ENCODE measurements at places on chromosomes 6 and 20.

DNA sequence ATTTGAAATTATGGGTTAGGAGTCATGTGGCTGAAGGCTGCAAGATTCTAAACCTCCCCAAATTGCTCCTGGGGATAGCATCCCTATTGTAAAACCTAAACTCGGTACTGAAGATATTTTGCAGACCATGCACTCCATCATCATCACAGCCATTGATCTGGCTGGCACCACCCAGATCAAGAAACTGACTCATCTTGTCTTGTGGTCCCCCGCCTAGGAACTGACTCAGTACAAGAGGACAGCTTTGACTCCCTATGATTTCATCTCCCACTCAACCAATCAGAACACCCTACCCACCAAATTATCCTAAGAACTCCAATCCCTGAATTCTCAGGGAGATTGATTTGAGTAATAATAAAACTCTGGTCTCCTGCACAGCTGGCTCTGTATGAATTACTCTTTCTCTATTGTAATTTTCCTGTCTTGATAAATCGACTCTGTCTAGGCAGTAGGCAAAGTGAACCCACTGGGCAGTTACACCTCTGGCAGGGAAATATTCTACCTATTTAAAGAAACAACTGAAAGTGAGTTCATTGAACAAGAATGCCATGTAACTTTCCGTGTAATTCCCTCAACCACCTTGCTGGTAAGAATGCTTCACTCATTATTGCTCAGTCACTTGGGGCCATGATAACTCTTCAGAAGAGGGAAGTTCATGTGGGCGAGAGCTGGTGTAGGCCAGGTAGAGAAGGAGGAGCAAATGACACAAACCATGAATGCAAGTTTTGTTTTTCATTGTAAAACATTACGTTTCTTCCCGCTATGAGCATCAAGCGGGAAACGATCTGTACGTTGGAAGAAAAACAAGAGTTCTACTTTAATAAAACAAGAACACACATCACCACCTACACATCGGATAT lies 602.9 kb upstream of the ARID1B start:
- no peak for DNase-seq

- no peak for DNase-seq
Observed at GRCh38 chr6:170025341-170025911, 265.5 kb downstream of the DLL1 start.

- no peak for DNase-seq
Observed at GRCh38 chr20:47708953-47709833, 76.1 kb downstream of the SULF2 start.

- DNase-seq = no peak
Observed at GRCh38 chr20:3088031-3088430, 3.5 kb upstream of the AVP start.

GRCh38 chr6:43781941-43782704 lies 12.1 kb downstream of the VEGFA start:
- no peak for DNase-seq

- no peak for DNase-seq
Observed at GRCh38 chr6:2921520-2922115, 18.5 kb upstream of the SERPINB9 start.

DNA sequence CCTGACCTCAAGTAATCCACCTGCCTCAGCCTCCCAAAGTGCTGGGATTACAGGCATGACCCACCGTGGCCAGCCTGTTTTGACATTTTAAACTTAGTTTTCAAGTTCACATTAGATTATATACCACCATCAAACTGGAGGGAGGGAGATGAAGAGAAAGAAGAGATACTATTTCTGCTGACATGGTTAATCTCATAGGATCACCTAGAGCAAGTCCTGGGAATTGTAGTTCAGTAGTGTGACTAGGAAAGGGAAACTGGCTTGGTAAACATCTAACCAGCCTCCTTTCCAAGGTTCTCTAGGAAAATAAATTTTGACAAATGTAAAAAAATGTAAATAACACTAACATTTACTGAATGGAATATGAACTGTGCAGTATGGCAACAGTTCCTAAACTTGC lies 120.5 kb upstream of the ASCC3 start:
- no peak for DNase-seq

- no peak for DNase-seq
Observed at GRCh38 chr6:454148-454991, 62.8 kb downstream of the IRF4 start.

DNA sequence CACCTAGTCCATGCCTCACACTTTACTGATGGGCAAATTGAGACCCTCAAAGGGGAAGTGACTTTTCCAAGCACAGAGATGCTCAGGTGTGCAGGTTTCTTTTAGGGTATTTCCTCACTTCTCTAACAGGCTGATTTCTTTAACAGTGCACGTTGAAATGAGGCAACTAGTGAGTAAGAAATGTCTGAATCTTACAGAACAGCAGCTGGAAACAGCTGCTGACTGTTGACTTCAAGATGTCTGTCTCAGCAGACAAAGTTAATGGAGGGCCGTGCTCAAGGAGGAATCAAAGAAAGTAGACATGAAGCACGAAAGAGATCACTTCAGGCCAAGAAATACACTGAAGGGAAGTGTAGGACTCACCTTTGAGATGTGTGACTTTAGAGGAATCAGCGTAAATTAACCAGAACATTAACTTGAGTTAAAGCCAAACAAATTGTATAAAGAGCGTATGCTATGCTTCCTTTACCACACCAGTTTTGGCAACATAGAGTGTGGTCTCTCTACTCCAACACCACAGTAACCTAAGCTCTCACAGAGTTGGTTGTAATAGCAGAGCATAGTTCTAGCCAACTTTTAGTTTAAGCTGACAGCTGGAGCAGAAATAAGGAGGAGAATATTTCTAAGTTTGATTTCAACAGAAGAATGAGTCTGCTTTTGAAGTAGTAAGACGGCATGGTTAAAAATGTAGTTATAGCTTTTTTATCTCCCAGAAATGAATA lies 60.9 kb downstream of the SAMD3 start:
- DNase-seq = no peak

GRCh38 chr6:21608601-21609000 lies 15.1 kb downstream of the SOX4 start:
- DNase-seq = no peak

DNA sequence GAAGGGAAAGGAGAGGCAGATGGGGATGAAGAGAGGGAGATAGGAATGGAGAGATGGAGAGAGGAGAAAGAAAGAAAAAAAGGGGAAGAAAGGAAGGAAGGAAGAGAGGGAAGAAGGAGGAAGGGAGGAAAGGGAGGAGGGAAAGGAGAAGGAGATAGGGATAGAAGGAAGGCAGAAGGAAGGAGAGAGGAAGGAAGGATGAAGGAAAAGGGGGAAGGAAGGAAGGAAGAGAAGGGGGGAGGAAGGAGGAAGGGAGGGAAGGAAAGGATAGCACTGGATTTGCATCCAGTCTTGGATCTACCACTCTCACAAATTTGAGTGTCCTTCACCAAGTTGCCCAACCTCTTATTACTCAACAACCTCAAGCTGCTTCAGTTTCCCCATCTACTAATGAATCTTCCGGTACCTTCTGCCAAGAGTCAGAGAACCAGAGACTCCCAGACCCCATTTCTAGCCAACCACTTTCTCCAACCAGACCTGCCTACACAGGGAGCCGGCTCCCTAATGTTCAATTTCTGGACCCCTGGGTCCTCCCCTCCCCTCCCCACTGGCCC lies 79.7 kb upstream of the FOXP4 start:
- no peak for DNase-seq

DNA sequence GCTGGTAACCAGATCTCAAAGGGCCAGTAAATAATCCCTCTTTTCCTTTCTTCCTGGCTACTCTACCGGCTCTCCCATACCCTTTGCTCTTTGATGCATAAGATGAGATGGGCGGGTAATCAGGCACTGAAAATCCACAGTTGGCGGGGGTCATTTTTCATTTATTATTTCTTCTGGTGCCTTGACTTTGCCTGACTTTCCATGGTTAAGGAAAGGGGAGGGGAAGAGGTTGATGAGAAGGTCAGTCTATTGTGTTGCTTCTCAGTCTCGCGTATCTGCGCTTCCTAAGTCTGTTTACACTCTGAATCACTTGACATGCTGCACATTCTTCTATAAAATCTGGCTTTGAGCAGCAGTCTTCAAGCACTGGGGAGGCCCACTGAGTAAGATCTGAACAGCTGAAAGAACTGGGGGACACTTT lies 121.1 kb upstream of the HDGFL1 start:
- no peak for DNase-seq

DNA sequence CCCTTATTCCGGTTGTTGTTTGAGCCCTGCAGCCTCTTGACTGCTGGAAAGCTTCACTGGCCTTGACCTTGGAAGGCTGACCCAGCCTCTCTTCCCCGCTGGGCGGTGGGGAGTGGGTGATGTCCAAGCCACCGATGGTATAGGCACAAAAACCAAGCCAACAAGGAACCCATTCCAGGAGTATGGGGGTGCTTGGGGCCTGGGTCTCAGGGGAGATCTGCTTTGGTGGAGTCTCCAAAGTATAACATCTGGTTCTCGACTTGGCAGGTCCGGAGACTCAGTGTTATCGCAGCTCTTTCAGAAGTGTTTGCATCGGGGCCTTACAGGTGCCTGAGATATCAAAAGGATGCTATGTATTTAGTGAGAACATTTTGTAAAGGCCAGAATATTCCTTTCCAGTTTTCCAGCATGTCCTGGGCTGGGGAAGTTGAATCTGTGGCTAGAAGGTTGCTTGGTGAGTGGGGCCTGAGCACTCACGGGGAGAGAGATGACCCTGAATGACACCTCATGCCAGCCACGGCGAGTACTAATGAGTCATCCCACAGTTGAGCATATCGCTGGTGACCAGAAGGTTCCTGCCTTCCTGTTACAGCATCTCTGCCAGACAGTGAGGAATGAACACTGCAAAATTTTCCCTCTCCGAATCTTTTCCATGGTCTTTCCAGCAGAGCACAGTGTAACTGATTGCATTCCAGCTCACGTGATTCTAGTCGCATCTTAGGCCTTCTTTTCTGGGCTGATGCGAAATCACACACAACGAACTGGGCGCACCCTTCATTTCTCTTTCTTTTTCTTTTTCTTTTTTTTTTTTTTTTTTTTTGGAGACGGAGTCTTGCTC lies 133.9 kb downstream of the ZDHHC14 start:
- no peak for DNase-seq

DNA sequence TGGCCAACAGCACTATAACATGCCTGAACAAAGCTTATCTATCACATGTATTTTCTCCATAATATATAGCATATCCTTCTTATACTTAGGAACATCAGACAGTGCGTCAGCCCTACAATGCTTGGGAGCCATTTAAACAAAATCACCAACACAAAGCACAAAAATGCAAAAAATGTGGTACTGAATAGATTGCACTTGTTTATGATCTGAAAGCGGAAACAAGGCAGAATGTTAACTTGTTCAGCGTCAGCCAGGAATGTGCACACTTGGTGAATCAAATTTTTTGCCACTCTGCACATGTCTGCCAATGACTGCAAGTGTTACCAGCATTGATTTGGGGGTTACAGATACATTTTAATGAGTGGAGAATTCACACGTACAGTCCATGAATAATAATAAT lies 14.8 kb downstream of the SLC35A1 start:
- no peak for DNase-seq

DNA sequence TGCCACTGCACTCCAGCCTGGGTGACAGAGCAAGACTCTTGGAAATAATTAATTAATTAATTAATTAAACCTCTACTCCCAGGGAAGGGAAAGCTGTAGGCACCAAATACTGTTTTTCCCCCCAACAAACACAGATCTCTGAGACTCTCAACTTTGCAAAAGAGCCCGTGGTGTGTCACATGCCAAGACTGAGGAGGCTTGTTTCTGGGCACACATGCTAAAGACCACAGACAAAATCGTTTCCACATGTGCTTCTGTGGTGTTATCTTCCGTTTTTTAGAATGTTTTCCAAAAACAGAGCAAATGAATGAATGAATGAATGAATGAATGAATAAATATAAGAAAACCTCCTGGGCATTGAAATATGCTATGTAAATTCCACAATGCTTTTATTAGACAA lies 55.6 kb upstream of the ATXN1 start:
- DNase-seq = no peak

- no peak for DNase-seq
Observed at GRCh38 chr20:35405775-35406174, 6.0 kb downstream of the UQCC1 start.

DNA sequence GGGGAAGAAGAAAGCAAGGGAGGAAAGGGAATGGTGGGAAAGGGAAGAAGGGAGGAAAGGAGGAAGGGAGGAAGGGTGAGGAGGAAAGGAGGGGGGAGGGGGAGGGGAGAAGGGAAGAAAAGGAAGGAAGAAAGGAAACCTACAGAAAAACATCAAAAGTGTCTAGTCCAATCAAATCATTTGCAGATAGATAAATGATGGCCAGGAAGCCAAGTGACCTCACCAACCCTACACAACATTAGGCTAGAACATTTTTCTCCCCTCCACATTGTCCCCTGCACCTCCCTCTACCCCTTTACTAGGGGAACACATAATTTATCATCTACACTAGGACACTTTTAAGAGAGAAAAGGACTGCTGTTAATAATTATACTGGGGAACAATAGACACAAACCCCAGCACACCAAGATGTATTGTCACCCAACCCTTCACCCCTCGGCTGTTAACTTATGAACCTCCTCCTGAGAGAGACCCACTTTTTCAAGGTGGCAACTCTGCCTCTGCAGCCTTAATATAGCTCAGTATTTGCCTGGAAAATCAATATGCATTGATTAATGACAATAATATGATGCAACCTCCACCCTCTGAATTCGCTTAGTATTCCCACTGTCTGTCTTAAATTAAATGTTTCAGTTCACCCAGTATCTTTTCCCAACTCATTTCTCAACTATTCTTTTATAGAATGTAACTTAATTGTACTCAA lies 231.2 kb downstream of the PTPRT start:
- DNase-seq = no peak

GRCh38 chr6:35096129-35096862 lies 44.8 kb downstream of the TCP11 start:
- DNase-seq = no peak

- no peak for DNase-seq
Observed at GRCh38 chr6:26235302-26235670, 129.7 kb upstream of the BTN3A2 start.

DNA sequence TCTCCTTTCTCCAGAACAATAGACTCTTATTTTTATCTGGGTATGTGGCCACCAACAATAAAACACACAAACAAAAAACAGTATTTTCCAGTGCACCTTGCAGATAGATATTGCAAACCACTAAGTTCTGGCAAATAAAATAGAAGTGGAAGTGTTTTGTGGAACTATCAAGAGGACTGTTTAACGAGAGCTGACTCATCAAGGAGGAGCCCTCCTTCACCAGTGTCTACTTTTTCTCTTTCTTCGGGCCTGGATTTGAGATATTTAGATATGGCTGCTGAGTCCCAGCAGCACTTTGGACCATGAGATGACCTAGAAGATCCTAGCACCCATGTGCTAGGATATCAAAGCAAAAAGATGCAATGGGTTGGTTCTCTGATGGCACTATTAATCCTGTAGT lies 154.7 kb downstream of the AIG1 start:
- no peak for DNase-seq

DNA sequence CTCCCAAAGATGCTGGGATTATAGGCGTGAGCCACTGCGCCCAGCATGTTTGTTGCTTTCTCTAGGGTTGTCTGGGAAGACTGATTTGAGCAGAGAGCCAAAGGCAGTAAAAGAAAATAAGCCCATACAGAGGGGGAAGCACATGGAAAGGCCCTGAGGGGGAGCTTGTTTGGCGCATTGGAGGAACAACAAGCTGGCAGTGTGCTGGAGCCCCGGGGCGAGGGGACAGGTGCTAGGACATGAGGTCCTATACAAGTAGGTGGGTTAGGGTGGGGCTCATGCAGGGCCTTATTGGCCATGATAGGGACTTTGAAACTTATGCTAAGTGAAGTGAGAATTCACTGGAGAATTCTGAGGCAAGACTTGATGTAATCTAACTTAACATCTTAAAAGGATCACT lies 35.3 kb downstream of the CD109 start:
- DNase-seq = no peak

GRCh38 chr6:137121401-137121997 lies 51.9 kb downstream of the IL22RA2 start:
- no peak for DNase-seq
